ENCODE measurements at places on chromosomes 7 and 10. TPM values are rescaled to one million over a fixed set of nuclear protein-coding genes. Genes with fewer than 3 reads are reported as not detected.

Gene SAMD9L
- total RNA-seq = 28.1 TPM

- peak; percentile 26 for ATAC-seq
- no peaks in the 10 kb centered on the region for H3K27me3 ChIP-seq
- H3K27ac ChIP-seq = peak overlapping the region; percentile 81
- peak overlapping the region; percentile 89 for H3K4me3 ChIP-seq
Observed at GRCh38 chr7:151518105-151518946, 1.4 kb downstream of the RHEB start.

DNA sequence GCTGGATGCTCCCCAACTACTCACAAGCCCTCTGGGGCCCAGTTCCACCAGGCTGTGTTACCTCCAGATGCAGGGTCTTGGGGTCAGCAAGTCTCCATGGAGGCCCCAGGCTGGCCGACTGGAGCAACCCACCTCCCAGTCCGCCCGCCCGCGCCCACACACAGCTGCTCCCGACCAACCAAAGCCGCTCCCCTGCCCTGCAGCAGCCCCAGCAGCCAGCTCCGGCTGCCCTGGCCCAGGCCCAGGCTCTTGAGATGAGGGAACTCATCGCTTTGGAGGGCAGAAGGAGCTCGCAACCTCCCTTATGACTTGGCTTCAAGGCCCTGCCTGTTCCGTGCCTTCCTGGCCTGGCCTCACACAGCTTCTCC lies 47.2 kb downstream of the LRRC20 start:
- H3K27me3 ChIP-seq = no peaks in the 10 kb centered on the region
- H3K4me1 ChIP-seq = peaks cover 19% of the 10 kb centered on the region
- no peak overlapping the region for H3K4me3 ChIP-seq
- H3K27ac ChIP-seq = no peak overlapping the region

DNA sequence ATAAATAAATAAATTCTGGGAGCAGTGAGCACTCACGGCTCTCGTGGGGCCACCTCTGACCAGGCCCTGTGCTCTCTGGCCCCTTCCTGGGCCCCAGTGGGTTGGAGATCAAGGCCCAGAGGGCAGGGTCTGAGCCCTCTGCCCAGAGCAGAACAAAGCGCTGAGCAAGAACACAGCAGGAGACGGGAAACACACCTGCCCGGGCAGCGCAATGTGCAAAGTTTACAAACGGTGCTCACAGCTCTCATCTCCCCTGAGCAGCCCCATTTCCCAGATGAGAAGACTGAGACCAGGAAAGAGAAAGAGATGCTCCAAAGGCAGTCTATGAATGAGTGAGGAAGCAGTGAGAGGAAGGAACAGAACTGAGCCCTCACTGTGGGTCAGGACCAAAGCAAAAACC lies 3.0 kb downstream of the METTL27 start:
- ATAC-seq = no peak
- no peaks in the 10 kb centered on the region for H3K27me3 ChIP-seq
- no peak overlapping the region for H3K4me3 ChIP-seq

GRCh38 chr7:90311175-90311574 lies 9.9 kb downstream of the FAM237B start:
- no peak overlapping the region for H3K4me3 ChIP-seq
- H3K36me3 ChIP-seq = no peaks in the 10 kb centered on the region
- H3K27me3 ChIP-seq = peaks cover 4% of the 10 kb centered on the region
- no peak for ATAC-seq
- H3K4me1 ChIP-seq = no peaks in the 10 kb centered on the region

DNA sequence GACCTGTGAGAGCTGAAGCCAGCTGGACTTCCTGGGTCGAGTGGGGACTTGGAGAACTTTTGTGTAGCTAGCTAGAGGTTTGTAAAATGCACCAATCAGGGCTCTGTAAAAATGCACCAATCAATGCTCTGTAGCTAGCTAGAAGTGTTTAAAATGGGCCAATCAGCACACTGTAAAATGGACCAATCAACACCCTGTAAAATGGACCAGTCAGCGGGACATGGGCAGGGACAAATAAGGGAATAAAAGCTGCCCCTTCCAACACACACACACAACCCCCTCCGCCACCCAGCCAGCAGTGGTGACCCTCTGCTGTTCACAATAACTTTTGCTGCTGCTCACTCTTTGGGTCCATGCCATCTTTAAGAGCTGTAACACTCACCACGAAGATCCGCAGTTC lies 7.1 kb downstream of the ZNF511 start:
- no peak for ATAC-seq
- peaks cover 5% of the 10 kb centered on the region for H3K4me1 ChIP-seq
- no peak overlapping the region for H3K27ac ChIP-seq

GRCh38 chr10:33703501-33704213 lies 369.2 kb upstream of the NRP1 start:
- no peaks in the 10 kb centered on the region for H3K36me3 ChIP-seq
- H3K27ac ChIP-seq = no peak overlapping the region
- H3K4me3 ChIP-seq = no peak overlapping the region
- peaks cover 23% of the 10 kb centered on the region for H3K27me3 ChIP-seq
- ATAC-seq = no peak
